AG04450 (cell line): ENCODE measurements at places on chromosomes 4 and X.

DNA sequence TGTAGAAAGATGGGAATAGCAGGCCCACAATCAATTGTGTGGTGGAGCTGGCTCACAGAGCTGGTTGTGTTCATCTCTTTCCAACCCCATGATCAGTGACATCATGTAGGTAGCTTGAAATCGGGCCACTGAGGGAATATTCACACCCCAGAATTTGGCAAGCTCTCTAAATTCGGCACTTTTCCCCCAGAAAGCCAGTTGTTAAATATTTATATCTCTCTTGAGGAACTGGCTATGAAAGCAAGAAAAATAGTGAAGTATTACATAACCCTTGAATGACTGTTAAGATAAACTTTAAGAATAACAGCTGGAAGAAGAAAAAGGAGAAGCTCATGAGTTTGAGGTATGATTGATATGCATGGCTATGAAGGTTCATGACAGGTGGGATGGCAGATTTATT is 38.9 kb downstream of the GPRIN3 start:
- no peak for DNase-seq

DNA sequence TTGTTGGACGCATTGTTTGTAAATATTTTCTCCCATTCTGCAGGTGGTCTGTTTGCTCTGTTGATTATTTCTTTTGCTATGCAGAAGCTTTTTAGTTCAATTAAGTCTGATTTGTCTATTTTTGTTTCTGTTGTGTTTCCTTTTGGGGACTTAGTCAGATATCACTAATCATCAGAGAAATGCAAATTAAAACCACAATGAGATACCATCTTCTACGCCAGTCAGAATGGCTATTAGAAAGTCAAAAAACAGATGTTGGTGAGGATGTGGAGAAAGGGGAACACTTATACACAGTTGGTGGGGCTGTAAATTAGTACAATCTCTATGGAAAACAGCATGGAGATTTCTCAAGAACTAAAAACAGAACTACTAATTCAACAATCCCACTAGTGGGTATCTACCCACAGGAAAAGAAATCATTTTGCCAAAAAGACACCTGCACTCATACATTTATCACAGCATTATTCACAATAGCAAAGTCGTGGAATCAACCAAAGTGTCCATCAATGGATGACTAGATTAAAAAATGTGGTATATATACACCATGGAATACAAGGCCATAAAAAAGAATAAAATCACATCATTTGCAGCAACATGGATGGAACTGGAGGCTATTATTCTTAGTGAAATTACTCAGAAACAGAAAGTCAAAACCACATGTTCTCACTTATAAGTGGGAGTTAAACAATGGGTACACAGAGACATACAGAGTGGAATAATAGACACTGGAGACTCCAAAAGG is 8.1 kb downstream of the COQ2 start:
- no peak for DNase-seq

DNA sequence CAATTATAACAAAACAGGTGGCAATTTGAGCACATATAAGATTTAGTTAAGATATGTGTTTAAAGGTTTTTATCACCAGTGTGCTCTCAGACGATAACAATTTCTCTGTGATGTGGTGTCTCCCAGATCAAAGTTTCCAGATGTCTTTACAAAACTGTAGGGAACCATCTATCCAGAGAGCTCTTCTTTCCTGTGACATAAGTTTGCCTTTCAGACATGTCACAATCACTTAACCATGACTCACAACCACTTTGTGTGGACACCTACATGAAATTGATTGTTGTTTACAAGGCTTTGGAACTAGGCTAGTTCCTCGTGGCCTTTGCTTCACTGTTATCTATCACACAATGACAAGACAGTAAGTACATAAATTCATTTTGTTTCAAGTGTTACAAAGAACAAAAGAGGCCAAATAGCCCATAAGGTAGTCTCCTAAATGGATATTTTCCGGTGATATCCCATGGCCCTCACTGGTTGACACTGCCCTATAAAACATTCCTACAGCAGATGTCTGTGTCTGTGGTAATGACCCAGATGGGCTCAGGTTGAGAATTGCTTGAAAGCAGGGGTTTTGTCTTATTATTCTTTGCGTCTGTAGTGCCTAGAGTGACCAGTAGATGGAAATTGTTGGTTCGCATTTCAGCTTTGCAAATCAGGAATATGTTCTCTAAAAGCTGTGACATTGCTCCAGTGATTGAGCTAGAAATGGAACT is 297.8 kb upstream of the FAM241A start:
- DNase-seq = no peak

- DNase-seq = no peak
Measured at GRCh38 chrX:12919051-12919450, 12.6 kb downstream of the TLR8 start.

GRCh38 chr4:184100297-184100885 is 117.3 kb downstream of the ENPP6 start:
- no peak for DNase-seq

- DNase-seq = no peak
Measured at GRCh38 chrX:123884809-123885408, 25.1 kb downstream of the XIAP start.

GRCh38 chrX:133533249-133533648 is 118.0 kb upstream of the GPC4 start:
- no peak for DNase-seq

- no peak for DNase-seq
Measured at GRCh38 chrX:57447856-57448255, 144.0 kb upstream of the ZXDB start.

- DNase-seq = no peak
Measured at GRCh38 chrX:111386077-111386476, 25.9 kb downstream of the DCX start.

- no peak for DNase-seq
Measured at GRCh38 chr4:155966171-155966570, 12.5 kb upstream of the CTSO start.

GRCh38 chr4:31949045-31949444 is 1228.9 kb downstream of the PCDH7 start:
- DNase-seq = no peak
